Activated CD4-positive, CD25-positive, alpha-beta regulatory T cell (primary cell): ENCODE measurements at places on chromosomes 7 and 10.
A peak's percentile ranks its signal among the peaks of the same experiment; 100 is the strongest.

DNA sequence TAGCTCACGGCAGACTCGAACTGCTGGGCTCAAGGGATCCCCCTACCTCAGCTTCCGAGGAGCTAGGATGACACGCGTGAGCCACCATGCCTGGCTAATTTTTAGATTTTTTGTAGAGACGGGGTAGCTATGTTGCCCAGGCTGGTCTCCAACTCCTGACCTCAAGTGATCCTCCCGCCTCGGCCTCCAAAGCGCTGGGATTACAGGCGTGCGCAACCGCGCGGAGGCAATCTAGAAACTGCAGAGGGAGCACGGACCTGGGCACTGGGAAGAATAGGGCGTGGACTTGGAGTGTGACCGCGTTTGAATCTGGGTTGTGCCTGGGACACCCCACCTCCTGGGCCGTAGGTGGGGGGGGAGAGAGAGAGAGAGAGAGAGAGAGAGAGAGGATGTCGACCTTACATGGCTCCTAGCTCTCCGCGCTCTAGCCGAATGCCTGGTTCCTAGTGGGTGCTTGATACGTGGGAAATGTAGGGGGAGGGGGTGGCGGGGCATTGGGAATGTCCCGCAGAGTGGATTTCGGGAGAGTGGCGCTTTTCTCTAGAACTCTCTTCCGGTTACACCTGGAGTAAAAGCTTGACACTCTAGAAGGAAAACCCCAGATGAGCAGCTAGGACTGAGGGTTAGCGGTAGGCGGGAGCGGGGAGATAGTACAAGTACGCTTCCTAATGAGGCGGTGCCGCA lies 1.2 kb upstream of the MAP3K8 start:
- DNase-seq = no peak

DNA sequence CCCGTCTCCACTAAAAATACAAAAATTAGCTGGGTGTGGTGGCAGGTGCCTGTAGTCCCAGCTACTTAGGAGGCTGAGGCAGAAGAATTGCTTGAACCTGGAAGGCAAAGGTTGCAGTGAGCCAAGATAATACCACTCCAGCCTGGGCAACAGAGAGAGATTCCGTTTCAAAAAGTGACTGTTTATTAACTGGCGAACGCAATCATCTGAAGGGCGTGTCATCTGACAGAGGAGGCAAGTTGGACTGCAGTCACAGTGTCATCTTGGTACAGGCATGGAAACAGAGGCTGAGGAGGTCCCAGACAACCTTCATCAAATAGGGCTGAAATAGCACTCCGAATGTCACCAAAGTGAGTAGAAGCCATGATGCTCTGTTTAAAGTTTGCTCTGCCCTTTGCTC lies 75.3 kb upstream of the NFE2L3 start:
- DNase-seq = no peak

GRCh38 chr10:132645247-132645530 lies 107.6 kb downstream of the INPP5A start:
- no peak for DNase-seq

- DNase-seq = no peak
Measured at GRCh38 chr7:66970310-66970709, 25.1 kb downstream of the SBDS start.

DNA sequence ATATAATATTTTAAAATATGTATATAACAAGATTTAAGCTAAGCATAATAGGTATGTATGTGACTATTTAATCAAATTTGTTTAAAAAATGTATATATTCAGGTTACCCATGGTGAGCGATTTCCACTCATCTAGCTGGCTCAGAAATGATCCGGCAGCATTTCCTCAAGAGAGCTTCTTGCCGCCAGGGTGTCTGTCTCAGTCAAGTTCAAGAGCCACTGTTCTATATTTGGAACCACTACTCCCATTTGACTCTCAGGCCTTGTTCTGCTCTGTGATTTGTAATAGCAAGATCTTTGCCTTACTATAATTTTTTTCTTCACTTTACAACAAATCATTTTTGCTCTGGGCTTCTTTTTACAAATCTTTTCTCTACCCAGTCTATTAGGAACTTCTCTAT lies 48.7 kb upstream of the CNTNAP2 start:
- DNase-seq = no peak

GRCh38 chr7:101126651-101127459 lies at the start of gene SERPINE1:
SERPINE1 (plus strand) TSS chr7:101127104; CDS start chr7:101128394, 1,290 bp downstream.
- no peak for DNase-seq

GRCh38 chr10:30503700-30504266 lies 69.8 kb downstream of the MAP3K8 start:
- DNase-seq = no peak

GRCh38 chr10:3528823-3529403 lies 256.1 kb downstream of the KLF6 start:
- DNase-seq = no peak

DNA sequence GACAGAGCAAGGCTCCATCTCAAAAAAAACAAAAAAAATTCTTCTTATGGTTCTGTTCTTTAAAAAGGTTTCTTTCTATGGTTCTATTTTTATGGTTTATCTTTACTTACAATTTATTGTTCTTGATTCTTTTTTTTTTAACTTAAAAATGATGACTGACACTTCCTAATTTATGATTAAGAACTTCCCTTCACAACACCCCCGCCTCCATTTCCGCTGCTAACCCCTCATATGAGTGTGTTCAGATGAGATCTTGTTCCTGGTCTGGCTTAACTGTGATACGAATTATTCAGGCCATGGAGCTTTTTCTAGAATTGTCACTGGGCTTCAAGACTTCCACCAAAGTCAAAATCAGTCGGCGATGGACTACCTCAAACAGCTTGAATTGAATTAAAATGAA lies 33.9 kb downstream of the PTER start:
- DNase-seq = no peak

DNA sequence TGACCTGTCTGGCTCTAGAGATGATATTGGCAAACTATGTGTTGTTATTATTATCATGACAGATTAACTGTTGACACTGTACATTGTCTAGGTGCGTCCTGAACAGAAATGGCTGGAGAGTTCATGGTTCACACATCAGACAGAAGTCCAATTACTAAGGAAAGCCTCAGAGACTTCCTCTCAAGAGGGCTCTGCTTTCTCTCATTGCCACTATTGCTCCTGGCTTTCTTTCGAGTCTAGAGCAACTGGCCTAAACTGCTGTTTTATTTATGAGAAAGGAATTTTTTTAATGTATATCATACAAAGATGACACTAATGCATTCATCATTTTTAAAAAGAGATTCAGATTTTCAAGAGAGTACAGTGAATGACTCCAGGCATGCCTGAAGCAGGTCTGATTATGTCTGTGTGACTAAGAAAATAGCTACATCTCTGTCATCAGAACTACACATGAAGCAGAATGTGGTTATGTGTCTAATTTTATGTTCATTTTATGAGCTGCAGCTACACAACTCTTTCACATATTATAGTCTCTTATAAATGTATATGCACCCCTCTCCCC lies 30.4 kb downstream of the NRCAM start:
- no peak for DNase-seq

DNA sequence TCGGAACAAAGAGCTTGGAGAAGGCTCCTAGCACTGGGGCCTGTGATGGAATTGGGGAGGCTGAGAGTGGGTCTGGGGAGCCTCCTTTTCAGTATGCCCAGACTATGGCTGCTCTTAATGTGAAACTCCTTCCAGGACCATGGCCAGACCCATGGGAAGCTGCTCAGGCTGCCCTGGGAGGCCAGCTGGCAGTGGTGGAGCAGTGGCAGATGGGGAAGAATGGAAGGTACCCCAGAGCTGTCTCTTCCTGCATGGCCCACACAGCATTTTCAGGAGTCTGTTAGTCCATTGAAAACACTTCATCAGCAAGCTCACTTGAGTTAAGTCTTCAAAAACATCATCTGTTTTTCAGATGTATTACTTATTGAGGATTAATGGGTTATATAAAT lies 18.5 kb downstream of the NACAD start:
- DNase-seq = no peak

DNA sequence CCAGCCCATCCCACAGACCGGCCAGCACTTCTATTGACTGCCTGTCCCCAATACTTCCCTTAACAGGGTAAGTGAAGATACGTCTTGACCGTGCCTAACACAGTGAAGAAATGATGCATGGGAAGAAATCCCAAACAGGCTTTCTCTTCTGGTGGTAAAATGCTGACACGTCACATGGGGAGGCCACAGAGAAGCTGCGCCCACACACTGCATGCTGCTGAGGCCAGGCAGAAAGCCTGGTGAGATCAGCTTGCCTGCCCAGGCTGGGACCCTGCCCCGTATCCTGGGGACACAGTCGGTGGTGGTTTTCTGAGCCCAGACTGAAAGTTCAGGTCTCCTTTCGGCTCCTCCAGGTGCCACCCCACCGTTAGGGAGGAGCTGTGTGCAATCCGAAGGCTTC lies 356.3 kb upstream of the MGMT start:
- no peak for DNase-seq

DNA sequence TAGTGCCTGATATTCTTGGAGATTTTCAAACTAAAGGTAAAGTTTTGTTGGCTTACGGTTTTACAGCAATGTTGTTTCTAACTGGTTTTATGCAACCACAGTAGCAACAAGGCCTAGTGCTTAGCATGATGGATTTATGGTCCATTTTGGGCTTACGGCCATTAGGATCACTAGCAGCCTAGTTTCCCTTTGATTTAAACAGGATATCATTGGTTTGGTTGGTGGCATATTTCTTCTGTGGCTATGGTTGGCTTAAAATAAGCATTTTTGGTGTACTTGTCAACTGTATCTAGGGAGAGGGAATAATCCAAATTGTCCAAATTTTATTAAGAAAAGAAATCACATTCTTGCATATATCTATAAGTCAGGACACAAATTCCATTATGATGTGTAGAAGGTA lies 194.0 kb downstream of the HDAC9 start:
- DNase-seq = no peak

GRCh38 chr7:140866926-140867325 lies 57.8 kb downstream of the BRAF start:
- no peak for DNase-seq

DNA sequence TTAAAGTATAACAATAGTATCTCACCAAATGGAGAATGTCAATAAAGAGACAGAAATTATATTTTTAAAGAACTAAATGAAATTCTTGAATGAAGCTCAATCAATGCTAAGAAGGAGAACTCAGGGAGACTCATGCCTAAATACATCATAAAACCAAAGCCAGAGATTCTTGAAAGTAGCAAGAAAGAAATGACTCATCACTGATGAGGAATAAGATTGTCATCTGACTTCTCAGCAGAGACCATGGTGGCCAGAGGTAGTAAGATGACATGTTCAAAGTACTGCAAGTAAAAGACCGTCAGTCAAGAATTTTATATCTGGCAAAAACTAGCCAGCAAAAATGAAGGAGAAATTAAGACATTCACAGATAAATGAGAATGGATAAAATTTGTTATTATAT lies 399.0 kb downstream of the GRID1 start:
- DNase-seq = no peak

DNA sequence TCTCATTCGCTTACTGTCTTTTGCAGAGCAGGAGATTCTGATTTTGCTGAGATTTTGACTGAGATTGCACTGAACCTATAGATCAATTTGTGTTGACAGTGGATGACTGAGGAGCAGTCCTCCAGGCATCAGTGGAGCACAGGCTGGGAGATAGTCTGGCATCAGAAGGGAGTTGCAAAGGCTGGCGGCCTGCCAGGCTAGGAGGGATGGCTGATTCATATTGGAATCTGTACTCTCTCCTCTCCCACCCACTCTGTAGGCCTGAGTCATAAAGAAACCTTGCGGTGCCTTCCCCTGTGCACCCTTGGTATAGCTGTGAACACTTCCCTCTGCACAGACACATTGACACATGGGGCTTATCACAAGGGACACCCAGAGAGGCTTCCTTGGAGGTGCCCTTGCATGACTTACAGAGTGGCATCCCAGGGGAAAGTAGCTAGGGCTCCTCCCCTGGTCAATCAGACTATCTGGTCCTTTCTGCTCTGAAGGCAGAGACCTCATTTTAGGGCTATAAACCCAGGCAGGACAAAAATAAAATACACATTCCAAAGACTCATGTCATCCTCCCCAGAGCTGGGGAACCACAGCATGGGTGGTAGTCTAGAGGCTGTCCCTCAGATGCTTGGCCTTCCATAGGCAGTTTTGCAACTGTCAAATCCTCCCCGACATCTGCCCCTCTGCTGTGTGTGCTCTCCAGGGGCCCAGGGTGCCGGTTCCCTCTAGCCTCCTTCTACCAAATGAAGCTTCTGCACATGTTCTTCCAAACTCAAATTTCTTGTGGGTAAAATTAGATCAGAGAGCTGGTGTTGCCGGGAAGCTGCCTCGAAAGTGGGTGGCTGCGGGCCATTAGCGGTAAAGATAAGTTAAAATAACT lies 37.4 kb upstream of the EEPD1 start:
- peak; percentile 34 for DNase-seq

DNA sequence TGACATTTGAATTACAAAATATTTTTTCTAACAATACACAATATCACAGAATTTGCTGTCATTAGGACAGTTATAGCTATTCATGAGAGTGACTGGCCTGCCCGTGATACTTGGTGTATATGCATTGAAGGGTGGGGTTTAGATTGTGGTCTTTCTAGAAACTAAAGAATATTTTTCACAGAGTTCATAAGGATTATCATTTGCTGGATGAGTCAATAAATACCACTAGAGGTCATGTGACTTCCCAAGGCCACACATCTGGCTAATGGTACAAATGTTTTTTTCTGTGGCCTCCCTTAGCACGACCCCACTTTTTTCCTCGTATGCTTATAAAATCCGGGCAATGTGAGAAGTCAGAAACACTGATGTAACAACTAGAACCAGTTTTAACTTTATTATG lies 5.2 kb downstream of the OPTN start:
- DNase-seq = no peak
